ENCODE measurements at places on chromosomes 1 and 21. TPM values are rescaled to one million over a fixed set of nuclear protein-coding genes. Genes with fewer than 3 reads are reported as not detected.
A peak's percentile ranks its signal among the peaks of the same experiment; 100 is the strongest.

DNA sequence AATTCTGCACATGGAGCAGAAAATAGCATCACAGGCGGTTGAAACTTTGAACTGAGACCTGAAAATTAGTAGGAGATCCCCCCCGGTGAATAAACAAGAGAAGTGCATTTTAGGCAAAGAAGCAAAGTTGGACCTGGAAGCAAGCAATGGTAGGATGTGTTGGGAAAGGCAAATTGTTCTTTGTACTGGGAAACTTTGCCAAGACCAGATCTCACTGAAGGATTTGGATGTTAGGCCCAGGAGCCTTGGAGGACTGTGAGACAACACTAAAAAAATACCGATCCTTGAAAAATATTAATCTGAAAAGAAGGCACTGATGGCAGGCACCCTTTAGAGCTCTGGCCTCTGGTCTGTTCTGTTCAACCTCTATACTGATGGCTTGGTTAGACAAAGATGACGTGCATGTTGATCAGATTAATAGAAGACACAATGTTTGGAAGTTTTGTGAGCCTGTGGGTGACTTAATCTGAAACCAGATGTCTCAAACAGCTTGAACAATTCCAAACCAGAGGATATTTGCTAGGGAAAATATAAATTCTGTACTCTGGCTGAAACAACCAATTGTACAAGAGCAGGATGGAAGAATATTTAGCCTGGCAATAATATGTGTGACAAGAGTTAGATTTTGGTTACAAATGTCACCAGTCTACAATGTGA lies 108.4 kb downstream of the ROR1 start:
- DNase-seq, result no peak

DNA sequence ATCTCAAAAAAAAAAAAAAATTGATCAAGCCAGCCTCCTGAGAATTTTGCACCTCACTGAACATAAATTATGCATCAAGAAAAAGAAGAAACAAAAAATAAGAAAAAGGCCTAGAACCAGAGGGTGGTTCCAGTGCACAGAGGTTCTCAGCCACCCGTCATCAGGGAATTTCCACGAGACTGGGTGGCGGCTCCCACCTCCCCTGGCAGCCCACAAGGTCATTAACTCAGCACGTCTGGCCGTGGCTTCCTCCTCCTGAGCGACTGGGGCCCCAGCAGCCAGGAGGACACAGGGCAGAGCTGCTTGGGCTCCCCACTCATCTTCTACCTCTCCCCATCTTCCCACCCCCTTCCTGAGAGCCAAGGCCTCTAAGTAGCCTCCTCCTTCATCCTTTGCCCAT lies 15.7 kb upstream of the TMEM51 start:
- no peak for DNase-seq

The NTMT2 gene
- total RNA-seq, result not detected

DNA sequence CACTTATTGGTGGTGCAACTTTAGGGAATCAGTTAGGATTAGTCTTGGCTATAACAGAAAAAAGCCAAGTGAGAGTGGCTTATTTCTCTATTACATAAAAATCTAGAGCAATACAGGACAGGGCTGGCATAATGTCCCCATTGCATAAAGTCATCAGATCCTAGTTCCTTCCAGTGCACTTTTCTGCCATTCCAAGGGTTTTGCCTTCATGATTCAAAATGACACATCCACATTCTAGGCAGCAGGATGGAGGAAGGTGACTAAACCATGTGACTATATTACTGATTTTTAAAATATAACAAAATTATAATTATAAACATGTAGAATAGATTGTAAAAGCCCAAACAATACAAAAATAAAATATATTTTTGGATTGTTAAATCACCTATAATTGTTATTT lies 18.8 kb downstream of the JUN start:
- no peak for DNase-seq

GRCh38 chr1:62676611-62677356 lies 11.4 kb downstream of the DOCK7 start:
- DNase-seq, result no peak

The LYPD8 gene
- total RNA-seq, result not detected

DNA sequence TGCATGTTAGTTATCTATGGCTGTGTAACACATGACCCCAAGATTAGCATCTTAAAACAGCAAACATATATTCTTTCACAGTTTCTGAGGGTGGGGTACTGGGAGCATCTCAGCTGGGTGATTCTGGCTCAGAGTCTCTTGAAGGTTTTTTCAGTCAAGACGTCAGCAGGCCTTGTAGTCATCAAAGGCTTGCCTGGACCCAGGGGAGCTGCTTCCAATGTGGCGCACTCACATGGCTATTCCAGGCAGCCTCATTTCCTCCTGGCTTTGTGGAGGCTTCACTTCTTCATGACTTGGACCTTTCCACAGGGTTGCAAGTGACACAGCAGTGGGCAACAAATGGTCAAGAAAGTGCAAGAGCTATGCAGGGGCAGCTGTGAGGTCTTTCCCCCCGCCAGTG lies 114.7 kb downstream of the ACTL8 start:
- DNase-seq, result no peak

The FAM3B gene
- total RNA-seq, result not detected

DNA sequence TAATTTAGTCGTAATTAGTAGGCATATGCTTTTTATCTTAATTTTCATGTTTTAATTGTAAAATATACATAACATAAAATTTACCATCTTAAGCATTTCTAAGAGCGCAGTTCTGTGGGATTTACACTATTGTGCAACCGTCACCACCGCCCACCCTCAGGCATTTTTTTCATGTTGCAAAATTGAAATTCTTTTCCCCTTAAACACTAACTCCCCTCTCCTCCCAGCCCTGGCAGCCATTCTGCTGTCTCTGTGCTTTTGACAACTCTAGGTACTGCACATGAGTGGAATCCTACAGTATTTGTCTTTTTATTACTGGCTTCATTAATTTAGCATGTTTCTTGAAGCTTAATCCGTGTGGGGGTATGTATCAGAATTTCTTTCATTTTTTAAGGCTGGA lies 7.8 kb downstream of the PIK3CD start:
- no peak for DNase-seq

The KIF26B gene
- not detected for total RNA-seq

- DNase-seq, result no peak
These were observed 24.7 kb upstream of the LRRN2 start for GRCh38 chr1:204709960-204710912.

- no peak for DNase-seq
These were observed 9.3 kb upstream of the ITGB2 start for GRCh38 chr21:44929799-44930542.

The CFAP74 gene
- total RNA-seq, result not detected

DNA sequence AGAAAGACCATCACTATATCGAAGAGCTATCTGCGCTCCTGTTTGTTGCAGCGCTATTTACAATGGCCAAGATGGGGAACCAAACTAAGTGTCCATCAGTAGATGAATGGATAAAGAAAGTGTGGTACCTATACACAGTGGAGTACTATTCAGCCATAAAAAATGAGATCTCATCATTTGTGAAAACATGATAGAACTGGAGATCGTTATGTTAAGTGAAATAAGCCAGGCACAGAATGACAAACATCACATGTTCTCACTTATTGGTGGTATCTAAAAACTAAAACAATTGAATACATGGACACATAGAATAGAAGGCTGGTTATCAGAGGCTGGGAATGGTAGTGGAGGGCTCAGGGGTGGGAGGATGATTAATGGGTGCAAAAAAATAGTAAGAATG lies 256.2 kb downstream of the SRGAP2C start:
- no peak for DNase-seq

GRCh38 chr1:32040711-32041110 lies 27.0 kb downstream of the KHDRBS1 start:
- no peak for DNase-seq

The RBM11 gene
- 1.5 TPM for total RNA-seq

The ARHGEF11 gene
- total RNA-seq, result 1.8 TPM

DNA sequence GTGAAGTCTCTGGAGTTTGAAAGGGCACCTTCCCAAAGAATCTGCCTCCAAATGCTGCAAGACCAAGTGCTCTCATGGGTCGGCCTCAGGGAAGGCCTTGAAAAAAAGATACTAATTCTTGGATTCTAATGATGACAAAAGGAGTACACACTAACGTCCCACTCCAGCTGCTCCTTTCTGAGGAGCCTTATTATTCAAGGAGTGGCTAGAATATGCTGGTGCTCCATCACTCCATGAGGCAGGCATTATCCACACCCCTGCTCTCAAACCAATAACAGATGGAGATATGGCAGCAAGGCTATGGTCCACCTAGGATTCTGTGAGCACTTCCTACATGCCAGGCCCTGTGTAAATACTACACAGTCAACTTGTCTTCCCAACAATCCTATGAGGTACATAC lies 54.4 kb downstream of the FAM78B start:
- no peak for DNase-seq

DNA sequence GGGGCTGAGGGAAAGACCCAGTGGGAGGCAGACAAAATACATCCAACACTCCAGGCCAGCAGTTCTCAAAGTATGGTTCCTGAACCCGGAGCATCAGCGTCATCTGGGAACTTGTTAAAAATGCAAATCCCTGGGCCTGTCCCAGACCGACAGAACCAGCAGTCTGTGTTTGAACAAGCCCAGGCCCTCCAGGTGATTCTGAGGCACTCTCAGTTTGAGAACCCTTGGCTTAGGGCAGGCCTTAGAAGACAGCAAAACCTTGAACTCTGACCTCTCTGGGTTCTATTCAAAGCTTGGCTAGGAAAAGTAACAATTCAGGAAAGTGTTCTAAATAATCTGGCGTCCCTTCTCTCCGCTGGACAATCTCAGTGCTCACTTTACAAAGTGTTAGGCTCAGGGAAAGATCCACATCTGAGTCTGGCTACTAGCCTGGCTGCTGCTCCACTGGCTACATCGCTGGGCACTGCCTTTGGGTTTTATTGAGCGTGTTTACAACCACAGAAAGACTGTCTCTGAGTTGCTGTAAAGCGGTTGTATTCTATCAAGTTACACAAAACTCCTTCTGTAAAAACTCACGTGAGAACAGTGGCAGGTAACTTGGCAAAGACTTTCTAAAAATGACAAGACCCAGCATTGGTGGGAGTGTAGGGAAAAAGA lies 166.1 kb downstream of the HIVEP3 start:
- DNase-seq, result peak; percentile 40

DNA sequence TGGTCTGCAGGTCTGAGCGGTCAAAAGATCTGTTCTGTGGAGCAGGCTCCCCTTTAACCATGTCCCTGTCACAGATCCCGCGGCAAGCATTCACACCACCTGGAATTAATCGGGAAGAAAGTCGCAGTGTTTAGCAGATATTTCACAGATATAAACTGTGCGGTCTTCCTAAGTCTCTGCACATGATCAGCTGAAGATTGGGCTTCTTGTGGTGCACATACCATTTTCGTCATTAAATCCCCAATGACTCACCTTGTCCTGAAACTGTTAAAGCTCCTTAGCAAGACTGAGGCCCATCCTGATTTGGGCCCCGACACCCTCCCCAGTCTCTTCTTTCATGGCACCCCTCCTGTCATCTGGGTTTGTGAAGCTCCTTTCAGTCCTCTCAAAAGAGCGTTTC lies 158.8 kb downstream of the KIF26B start:
- no peak for DNase-seq

- peak; percentile 20 for DNase-seq
These were observed 9.1 kb upstream of the IFI16 start for GRCh38 chr1:159000625-159001024.

- DNase-seq, result no peak
These were observed 86.6 kb upstream of the EDN2 start for GRCh38 chr1:41571041-41571440.

GRCh38 chr1:246579818-246580217 lies 13.6 kb downstream of the CNST start:
- no peak for DNase-seq

DNA sequence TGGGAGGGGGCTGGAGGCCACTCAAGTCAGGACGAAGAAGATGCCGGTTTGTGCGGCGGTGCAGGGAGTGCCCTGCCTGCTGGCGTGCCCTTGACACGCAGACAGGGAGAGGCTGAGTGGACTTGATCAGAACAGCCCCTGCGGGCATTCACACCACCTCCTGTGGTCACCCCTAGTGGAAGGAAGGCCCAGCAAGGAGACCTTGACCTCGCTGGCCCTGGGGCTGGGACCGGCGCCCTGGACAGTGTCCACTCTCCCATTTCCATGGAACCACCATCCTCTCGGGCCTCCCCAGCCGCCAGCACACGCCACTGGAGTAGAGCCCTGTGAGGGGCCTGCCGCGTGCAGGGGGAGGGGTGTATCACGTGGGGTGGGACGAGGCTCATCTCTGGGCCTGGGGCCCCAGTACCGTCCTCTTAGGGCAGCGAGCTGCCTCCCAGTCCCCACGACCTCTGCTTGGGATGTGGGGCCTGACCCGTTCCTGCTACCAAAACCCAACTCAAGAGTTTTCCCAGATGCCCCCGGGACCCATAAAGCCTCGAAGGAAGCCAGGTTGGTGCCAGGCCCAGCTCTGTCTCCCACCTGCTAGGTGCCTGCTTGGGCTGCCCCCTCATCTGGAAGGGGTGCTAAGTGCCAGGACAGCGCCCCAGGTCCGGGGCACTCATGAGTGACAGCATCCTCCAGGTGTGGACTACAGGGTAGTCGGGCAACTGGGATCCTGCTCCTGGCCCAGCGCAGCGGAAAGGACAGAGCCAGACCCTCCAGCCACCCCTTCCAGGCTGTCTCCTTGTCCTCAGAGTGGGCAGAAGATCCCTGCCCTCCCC lies 62.8 kb downstream of the SLX9 start:
- no peak for DNase-seq

DNA sequence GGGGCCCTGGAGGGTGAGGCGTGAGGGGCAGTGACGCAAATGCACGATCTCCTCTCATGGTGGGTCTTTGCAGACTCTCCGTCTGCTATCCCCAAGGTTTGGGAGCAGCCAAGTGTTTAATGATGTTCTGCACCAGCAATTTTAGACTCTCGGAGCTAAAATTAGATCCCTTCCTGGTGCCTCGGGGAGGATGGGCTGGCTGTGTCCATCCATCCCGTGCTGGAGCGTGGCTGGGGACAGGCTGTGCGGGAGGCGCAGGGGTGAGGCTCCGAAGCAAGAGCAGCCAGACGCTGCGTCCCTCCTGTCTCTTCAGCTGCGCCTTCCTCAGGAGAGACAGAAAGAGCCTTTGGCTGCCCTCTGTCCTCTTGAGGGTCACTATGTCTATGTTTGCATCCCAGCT lies 387.6 kb downstream of the CAMTA1 start:
- DNase-seq, result no peak

- DNase-seq, result no peak
These were observed 20.7 kb upstream of the POFUT2 start for GRCh38 chr21:45308194-45309068.

The RHD gene
- not detected for total RNA-seq

The CSF3R gene
- total RNA-seq, result not detected

The PIK3R3 gene
- total RNA-seq, result 0.83 TPM

The TTC22 gene
- total RNA-seq, result 4.6 TPM

The GABRD gene
- not detected for total RNA-seq

GRCh38 chr1:8908388-8909151 lies 30.1 kb upstream of the ENO1 start:
- no peak for DNase-seq

The FAM167B gene
- total RNA-seq, result 0.69 TPM

All from activated CD4-positive, alpha-beta memory T cell treated with anti-CD3 and anti-CD28 coated beads for 36 hours (primary cell).